ENCODE measurements at places on chromosomes 1 and 21. TPM values are rescaled to one million over a fixed set of nuclear protein-coding genes. Genes with fewer than 3 reads are reported as not detected.

Gene CNR2
- 0.13 TPM for total RNA-seq

GRCh38 chr1:226677027-226678020 lies 61.8 kb downstream of the ITPKB start:
- no peak overlapping the region for H3K4me3 ChIP-seq
- no peaks in the 10 kb centered on the region for H3K36me3 ChIP-seq
- no peaks in the 10 kb centered on the region for H3K27me3 ChIP-seq
- DNase-seq, result peak; percentile 67
- peaks cover 4% of the 10 kb centered on the region for H3K4me1 ChIP-seq

- H3K4me1 ChIP-seq, result peaks cover 4% of the 10 kb centered on the region
- H3K4me3 ChIP-seq, result no peak overlapping the region
- peak; percentile 83 for DNase-seq
- no peaks in the 10 kb centered on the region for H3K27me3 ChIP-seq
Measured at GRCh38 chr1:111222308-111223125, 5.0 kb upstream of the CHI3L2 start.

DNA sequence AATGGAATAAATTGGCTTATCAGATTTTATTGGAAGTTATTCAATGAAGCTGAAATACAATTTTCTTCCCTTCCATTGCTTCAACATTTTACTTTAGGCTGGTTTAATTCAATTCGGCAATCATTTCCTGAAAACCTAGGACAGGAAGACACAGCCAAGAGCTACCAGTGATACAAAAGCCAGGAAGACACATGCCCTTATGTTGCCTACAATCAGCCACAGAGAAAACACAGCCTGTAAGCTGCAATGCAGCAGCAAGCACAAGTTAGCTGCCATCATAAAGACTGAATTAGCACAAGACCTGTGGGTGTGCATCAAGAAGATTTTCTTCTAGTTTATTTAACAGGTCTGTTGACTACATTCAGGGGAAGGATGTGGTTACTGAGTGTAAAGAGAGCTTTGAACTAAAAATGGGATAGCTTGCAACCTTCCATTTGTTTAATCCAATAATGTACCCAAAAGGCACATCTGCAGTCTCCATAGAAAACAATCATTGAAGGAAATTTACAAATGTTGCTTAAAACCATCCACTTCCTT lies 193.8 kb downstream of the KCNH1 start:
- H3K27ac ChIP-seq, result no peak overlapping the region
- no peaks in the 10 kb centered on the region for H3K27me3 ChIP-seq
- H3K4me1 ChIP-seq, result no peaks in the 10 kb centered on the region
- H3K36me3 ChIP-seq, result no peaks in the 10 kb centered on the region
- H3K4me3 ChIP-seq, result no peak overlapping the region
